ENCODE measurements at places on chromosomes 16 and 17.

GRCh38 chr17:6684881-6685767 is 28.0 kb downstream of the SLC13A5 start:
- DNase-seq: no peak

DNA sequence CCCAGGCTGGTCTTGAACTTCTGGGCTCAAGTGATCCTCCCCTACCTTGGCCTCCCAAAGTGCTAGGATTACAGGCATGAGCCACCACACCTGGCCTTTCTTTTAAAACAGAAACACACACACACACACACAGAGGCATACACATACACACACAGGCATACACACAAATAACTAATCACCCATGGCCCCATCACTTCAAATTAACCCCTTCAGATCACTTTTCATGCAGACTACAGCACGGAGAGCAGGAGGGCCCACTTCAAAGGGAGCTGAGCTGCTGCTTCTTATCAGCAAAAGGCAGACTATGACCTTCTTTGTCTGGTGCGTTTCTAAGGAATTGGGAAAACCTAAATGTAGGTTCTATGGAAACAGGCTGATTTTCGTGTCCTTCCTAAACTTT is 1.9 kb downstream of the CLCN7 start:
- no peak for DNase-seq

GRCh38 chr17:29760279-29761039 is 137.7 kb upstream of the CORO6 start:
- peak; percentile 52 for DNase-seq

DNA sequence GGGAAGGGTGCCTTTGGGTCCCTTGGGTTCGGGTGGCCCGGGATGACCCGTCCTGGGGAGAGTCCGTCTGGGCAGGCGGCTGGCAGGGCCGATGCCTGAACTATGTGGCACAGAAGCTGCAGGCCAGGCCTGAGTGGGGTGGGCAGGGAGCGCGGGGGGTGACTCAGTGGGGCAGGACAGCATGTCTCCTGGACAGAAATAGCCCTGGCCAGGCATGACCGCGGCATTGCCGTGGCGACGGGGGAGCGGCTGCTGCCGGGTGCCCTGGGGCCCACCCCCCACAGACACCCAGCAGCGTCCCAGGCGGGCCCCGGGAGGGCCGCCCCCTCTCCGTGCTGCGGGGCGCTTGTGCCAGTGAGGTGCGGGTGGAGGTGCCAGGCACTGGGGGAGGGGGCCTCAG is 1.8 kb upstream of the C1QTNF8 start:
- DNase-seq: no peak

GRCh38 chr17:80067393-80067986 is 31.0 kb downstream of the CCDC40 start:
- no peak for DNase-seq

DNA sequence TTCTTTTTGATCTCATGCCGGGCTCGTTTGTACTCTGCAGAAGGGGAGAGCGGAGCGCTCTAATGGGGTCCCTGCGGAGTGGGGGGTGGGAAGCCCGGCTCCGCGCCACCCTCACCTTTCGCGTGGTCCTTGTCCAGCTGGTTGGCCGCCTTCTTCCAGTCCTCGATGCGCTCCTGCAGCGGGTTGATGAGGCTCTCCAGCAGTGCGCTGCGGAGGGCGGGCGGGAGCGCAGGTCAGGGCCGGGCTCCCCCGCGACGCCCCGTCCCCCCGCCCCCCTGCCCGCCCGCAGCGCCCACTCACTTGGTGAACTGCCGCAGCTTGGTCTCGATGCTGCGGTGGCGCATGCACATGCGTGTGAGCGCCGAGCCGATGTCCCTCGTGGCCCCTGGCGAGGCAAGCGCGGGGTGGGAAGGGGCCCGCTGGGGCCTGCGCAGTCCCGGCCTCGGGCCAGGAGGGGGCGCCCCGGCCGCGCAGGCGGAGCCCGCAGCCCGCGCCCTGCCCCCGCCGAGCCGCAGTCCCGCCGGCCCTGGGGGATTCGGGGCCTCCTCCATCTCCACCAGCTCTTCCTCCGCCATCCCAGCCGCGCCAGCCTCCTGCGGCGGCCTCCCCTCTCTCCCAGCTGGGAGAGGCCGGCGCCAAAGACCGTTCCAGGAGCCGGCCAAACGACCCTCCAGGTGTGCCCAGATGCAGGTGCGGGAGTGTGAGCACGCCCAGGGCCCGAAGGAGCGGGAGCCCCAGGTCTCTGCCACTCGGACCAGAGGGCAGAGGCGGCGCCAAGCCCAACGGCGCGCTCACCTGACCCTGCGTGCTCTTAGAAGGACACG is 6.0 kb downstream of the MTSS2 start:
- no peak for DNase-seq

DNA sequence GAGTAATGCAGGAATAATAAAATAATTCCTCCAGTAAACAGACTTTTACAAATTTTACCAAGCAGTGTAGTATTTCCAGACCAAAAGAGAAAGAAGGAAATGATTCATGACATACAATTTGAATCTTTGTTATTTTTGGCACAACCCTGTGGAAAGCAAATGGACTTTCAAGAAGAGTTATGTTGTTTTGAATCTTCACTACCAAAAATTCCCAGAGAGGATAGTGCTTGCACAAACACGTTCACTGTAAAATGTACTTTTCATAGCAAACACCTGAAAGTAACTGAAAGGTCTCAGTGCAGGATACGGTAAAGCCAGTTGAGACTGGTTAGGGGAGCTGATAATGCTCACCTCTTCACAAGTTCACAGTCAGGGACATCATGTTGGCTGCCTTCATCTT is 107.1 kb downstream of the USP22 start:
- DNase-seq: no peak

GRCh38 chr17:35972945-35973332 is 8.4 kb downstream of the CCL16 start:
- no peak for DNase-seq

GRCh38 chr17:16569358-16569712 is 331 bp upstream of the ZNF287 start:
- no peak for DNase-seq

GRCh38 chr17:75412455-75413317 is 7.2 kb upstream of the GRB2 start:
- DNase-seq: peak; percentile 69

- DNase-seq: peak; percentile 77
Observed at GRCh38 chr17:28494445-28495188, 11.5 kb upstream of the FOXN1 start.

- no peak for DNase-seq
Observed at GRCh38 chr16:9665851-9666271, 516.4 kb downstream of the GRIN2A start.

DNA sequence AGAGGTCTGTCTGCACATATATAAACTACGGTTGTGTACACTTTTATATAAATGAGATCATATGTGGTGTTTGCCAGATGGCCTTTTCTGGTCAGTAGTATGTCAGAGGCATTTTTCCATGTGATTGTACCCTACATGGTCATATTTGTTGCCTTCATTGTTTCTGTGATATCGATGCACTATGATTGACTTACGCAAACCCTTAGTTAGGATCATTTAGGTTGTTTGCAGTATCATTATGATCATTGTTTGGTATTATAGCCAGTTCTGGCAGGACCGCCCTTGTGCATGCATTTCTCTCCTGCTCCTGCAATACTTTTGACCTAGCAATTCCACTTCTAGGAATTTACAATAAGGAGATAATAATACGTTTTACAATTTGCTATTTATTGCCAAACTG is 169.1 kb downstream of the MSI2 start:
- no peak for DNase-seq

DNA sequence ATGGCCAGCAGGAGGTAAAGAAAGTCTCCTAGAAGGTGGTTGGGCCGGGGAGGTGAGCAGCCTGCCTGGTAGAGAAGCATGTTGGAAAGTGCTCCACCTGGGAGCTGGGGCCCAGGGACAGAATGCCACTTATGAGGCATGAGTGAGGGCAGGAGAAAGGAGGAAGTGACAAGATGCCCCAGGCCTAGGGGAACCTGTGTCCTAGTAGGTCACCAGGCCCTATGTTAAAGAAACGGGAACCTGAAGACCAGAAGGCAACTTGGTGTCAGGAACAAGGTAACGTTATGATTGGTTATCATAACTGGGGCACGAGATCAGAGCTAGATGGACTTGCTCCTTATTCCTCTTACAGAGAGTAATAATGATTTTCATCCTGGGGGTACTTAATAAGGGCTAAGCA is 34.3 kb downstream of the PITPNC1 start:
- DNase-seq: no peak

DNA sequence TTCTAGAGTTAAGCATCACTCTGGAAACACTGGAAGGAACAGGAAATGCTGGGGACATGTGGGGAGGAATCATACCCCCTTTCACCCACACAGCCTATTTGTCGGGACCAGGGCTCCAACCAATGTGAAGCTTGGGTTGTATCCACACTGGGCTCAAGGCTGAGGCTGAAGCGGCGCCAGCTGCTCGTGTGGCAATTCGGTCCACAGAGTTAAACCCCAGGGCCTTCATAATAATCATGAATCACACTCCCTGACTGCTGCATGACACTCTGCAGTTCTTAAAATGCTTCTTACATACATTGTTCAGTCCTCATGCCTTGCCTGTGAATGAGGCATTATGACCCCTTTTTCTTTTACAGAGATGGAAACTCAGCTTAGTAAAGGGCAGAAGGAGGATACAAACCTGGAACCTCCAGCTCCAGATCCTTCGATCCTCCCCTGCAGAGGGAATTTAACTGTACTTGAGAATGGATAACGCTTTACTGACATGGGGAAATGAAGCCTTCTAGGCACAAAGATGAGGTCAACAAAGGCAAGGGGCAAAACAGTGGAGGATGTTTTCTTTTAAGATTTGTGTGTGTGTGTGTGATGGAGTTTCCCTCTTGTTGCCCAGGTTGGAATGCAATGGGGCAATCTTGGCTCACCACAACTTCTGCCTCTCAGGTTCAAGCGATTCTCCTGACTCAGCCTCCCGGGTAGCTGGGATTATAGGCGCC is 72.7 kb downstream of the SOX9 start:
- no peak for DNase-seq

GRCh38 chr16:48503779-48504178 is 106.2 kb downstream of the N4BP1 start:
- DNase-seq: no peak

DNA sequence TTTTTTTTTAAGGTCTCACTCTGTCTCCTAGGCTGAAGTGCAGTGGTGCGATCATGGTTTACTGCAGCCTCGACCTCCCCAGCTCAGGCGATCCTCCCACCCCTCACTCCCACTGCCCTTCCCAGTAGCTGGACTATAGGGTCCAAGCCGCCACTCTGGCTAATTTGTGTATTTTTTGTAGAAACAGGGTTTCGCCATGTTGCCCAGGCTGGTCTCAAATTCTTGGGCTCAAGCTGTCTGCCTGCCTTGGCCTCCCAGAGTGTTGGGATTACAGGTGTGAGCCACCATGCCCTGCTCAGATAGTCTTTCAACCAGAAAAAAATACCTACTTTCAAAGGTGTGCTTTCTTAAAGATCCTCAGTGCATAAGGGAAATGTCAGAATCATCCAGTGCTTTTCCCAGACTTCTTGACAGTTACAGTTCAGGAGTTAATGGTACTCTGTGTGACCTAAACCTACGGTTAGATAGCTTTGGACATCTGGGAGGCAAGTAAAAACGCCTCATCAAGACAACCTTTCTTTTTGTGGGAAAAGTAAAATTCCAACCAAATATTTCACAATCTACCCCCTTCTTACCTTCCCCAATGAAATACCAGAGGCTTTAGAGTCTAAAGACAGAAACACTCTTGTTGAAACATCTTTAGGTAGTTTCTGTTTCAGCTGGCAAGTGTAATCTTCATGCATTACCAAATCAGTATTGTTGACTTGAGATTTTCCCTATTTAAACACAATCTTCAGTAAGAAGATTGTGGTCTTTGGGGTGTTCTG is 6.8 kb downstream of the RSPRY1 start:
- DNase-seq: no peak

- DNase-seq: no peak
Observed at GRCh38 chr16:73527187-73527586, 479.3 kb upstream of the ZFHX3 start.

DNA sequence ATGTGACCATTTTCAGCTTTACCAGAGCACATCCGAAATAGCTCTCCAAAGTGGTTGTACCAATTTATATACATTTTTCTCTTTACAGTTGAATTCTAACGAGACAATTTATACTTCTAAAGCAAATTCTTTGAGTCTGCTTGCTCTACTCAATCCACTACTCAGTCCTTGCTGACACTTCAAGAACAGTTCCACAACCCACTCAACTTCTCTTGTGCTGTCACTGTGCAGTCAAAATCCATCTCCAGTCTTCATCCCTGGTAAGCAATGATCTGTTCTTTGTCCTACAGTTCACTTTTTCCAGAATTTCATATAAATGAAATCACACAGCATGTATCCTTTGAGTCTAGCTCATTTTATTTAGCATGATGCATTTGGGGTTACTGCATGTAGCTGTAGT is 30.6 kb downstream of the NETO2 start:
- no peak for DNase-seq

DNA sequence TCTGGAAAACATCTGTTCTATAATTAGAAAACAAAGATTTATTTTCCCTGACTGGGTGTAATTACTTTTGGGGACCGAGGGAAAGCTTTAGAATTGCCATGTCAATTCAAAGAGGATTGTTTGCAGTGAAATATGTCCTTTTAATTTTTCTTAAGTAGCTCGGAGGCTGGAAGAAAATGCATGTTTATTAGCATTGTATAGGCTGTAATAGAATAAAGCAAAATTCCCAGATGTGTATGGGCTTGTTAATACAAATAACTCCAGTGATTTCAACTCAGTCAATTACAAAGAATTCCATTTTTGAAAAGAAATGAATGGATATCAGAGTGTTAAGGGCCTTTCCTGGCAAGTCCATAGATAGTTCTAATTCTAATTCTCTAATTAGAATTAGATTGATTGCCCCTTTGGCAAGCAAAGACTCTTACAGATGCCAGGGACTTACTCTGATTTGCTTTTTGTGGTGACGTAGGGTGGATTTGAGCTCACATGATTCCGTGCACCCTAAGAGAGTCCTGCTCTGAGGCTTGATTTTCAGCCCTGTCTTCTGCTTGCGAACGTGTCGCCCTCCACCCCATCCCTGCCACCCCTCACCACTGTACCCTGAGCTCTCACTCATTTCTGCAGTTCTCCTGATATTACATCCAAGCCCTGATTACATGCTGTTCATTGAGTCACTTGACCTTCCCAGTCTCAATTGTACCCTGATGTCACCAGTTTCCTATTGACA is 70.0 kb upstream of the FAM20A start:
- no peak for DNase-seq

GRCh38 chr17:50657627-50658026 is 22.9 kb downstream of the ABCC3 start:
- DNase-seq: no peak

Measured in stimulated activated CD4-positive, alpha-beta T cell treated with anti-CD3 and anti-CD28 coated beads, Interleukin-1b, Interleukin-23, amount 100 ng/mL, for 48 hours (primary cell).